ENCODE measurements at places on chromosomes 7 and 10. TPM values are rescaled to one million over a fixed set of nuclear protein-coding genes. Genes with fewer than 3 reads are reported as not detected.

The NUTM2E gene
- total RNA-seq = not detected

The FAM241B gene
- 10.9 TPM for total RNA-seq

The AUTS2 gene
- 4.0 TPM for total RNA-seq

The NPTX2 gene
- total RNA-seq = not detected

DNA sequence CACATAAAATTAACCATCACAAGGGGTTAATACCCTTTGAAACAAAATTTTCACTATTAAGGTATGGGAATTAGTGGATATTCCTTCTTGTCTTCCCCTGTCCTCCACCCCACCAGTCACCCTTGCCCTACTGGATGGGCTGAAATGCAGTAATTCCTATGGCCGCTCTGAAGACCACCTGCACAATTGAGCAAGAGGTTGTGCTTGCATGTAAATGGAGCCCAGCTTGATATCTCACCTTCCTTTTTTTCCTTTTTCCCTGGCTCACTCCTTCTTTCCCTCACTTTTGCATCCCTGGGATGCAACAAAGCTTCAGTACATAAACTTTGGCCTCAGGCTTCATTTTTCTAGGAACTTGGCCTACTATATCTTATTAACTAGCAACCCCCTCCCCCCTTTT lies 184.6 kb downstream of the SNX10 start:
- no peak for DNase-seq
- H3K4me1 ChIP-seq = no peaks in the 10 kb centered on the region
- no peaks in the 10 kb centered on the region for H3K36me3 ChIP-seq
- H3K27me3 ChIP-seq = peaks cover 11% of the 10 kb centered on the region
- H3K4me3 ChIP-seq = no peak overlapping the region
- no peak overlapping the region for H3K27ac ChIP-seq

DNA sequence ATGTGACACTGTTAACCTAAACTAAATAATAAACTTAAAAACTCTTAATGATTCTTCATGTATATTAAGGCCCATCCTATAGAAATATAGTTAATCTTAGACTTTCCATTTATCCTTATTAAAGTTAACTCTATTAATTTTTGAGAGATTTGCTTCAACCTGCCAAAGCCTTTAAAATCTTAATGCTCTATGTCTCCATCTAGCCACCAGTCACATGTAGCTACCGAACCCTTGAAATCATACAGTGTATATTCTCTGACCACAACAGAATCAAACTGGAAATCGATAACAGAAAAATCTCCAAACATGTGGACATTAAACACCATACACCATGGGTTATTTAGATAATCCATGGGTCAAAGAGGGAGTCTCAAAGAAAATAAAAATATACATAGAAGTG lies 51.9 kb downstream of the ASZ1 start:
- peaks cover 1% of the 10 kb centered on the region for H3K27me3 ChIP-seq
- no peak overlapping the region for H3K4me3 ChIP-seq
- no peak for DNase-seq
- H3K4me1 ChIP-seq = no peaks in the 10 kb centered on the region

- H3K36me3 ChIP-seq = no peaks in the 10 kb centered on the region
- H3K27me3 ChIP-seq = no peaks in the 10 kb centered on the region
- no peak for DNase-seq
- no peaks in the 10 kb centered on the region for H3K4me1 ChIP-seq
Observed at GRCh38 chr10:76138286-76138685, 706.9 kb downstream of the LRMDA start.

GRCh38 chr7:55515569-55516279 lies 56.6 kb downstream of the VOPP1 start:
- H3K36me3 ChIP-seq = peaks cover 51% of the 10 kb centered on the region
- peak; percentile 53 for DNase-seq
- H3K27ac ChIP-seq = peak overlapping the region; percentile 74
- peaks cover 82% of the 10 kb centered on the region for H3K4me1 ChIP-seq
- peak overlapping the region; percentile 18 for H3K4me3 ChIP-seq

- no peaks in the 10 kb centered on the region for H3K4me1 ChIP-seq
- no peak overlapping the region for H3K4me3 ChIP-seq
- H3K27me3 ChIP-seq = peaks cover 1% of the 10 kb centered on the region
- no peak for DNase-seq
- no peaks in the 10 kb centered on the region for H3K36me3 ChIP-seq
Observed at GRCh38 chr7:1200045-1200444, 32.6 kb upstream of the UNCX start.

GRCh38 chr10:96395931-96396877 lies 37.4 kb upstream of the OPALIN start:
- peak; percentile 74 for DNase-seq
- peaks cover 6% of the 10 kb centered on the region for H3K4me1 ChIP-seq
- peaks cover 17% of the 10 kb centered on the region for H3K27me3 ChIP-seq
- H3K4me3 ChIP-seq = no peak overlapping the region
- no peaks in the 10 kb centered on the region for H3K36me3 ChIP-seq

DNA sequence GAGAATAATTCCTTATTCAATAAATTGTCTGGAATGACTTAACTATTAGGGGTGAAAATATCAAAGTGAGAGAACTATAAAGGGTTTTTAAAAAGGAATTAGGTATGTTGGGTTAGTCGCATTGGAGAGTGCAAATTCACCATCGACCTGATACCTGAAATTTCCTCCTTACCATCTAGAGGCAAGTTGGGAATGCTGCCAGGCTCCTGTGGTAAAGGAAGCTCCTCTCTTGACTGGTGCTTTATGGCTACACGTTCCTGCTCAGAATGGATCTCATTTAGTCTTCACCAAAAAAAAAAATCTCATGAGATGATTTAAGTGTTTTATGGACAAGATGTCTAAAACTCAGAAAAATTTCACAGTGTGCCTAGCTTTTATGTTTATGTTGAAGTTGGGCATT lies 129.8 kb downstream of the EGFR start:
- H3K27ac ChIP-seq = no peak overlapping the region
- no peaks in the 10 kb centered on the region for H3K36me3 ChIP-seq
- H3K4me3 ChIP-seq = no peak overlapping the region
- peaks cover 10% of the 10 kb centered on the region for H3K27me3 ChIP-seq

- H3K36me3 ChIP-seq = no peaks in the 10 kb centered on the region
- DNase-seq = no peak
- H3K27me3 ChIP-seq = peaks cover 34% of the 10 kb centered on the region
- H3K4me3 ChIP-seq = no peak within 1 kb of the TSS
- H3K4me1 ChIP-seq = peaks cover 3% of the 10 kb centered on the region
Observed at GRCh38 chr10:48604991-48605508, at the start of gene ARHGAP22. Gene ARHGAP22, minus strand, starts transcription at chr10:48605073. Its CDS starts 277 bp downstream, at chr10:48604796.

DNA sequence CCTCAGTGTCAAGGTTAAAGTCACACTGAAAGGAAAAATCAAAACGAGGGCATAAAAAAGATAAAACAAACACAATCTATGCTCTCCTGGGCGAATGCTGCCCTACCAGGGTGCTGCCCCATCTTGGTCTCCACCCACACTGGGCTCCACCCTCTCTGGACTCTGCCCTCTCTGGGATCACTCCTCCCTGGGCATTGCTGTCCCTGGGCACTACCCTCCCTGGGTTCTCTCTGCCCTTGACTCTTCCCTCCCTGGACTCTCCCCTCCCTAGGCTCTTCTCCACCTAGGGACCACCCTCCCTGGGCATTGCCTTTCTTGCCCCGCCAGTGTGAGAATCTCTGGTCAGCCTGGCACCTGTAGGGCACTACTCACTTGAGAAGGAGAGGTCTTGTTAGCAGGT lies 8.6 kb downstream of the GDF2 start:
- H3K27ac ChIP-seq = no peak overlapping the region
- H3K36me3 ChIP-seq = no peaks in the 10 kb centered on the region
- H3K4me1 ChIP-seq = no peaks in the 10 kb centered on the region
- peaks cover 4% of the 10 kb centered on the region for H3K27me3 ChIP-seq
- no peak overlapping the region for H3K4me3 ChIP-seq

DNA sequence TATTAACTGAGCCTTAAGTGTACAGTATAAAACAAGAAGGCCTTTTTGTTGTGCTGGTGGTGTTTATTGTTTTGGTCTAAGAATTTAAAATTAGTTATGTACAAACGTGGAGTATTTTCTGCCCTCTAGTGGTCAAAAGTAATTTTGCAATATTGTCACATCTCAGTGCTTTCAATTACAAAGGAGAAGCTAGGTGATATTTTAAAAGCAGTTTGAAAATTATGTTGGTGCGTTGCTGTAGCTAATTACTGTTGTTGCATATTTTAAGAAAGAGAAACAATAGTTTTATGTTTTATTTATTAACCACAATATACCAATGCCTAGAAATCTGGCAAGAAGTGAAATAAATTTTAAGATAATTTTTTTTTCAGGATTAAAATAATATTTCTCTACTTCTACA lies 11.4 kb downstream of the NPVF start:
- no peaks in the 10 kb centered on the region for H3K36me3 ChIP-seq
- no peaks in the 10 kb centered on the region for H3K4me1 ChIP-seq
- DNase-seq = no peak
- H3K4me3 ChIP-seq = no peak overlapping the region
- peaks cover 19% of the 10 kb centered on the region for H3K27me3 ChIP-seq

GRCh38 chr7:87935384-87935706 lies 1.3 kb downstream of the ADAM22 start:
- H3K4me3 ChIP-seq = peak overlapping the region; percentile 81
- DNase-seq = no peak
- no peaks in the 10 kb centered on the region for H3K36me3 ChIP-seq
- H3K27ac ChIP-seq = no peak overlapping the region

GRCh38 chr7:105987046-105987445 lies 24.0 kb downstream of the CDHR3 start:
- H3K36me3 ChIP-seq = no peaks in the 10 kb centered on the region
- DNase-seq = no peak
- no peak overlapping the region for H3K4me3 ChIP-seq

DNA sequence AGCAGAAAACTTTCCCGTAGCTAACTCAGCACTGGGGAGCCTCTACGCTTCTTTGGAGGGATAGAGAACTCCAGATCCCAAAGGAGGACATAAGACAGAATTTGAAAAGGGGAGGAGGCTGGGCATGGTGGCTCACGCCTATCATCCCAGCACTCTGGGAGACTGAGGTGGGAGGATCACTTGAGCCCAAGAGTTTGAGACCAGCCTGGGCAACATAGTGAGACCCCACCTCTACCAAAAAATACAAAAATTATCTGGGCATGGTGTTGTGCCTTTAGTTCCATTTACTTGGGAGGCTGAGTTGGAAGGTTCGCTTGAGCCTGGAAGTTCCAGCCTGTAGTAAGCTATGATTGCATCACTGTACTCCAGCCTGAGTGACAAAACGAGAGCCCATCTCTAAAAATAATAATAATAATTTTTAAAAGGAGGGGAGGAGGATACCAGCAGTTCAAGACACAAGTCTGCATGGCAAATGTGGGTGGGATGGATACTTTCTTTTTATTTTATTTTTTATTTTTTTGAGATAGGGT lies 165.9 kb upstream of the SH2B2 start:
- DNase-seq = no peak
- peaks cover 10% of the 10 kb centered on the region for H3K36me3 ChIP-seq
- peaks cover 10% of the 10 kb centered on the region for H3K4me1 ChIP-seq
- no peaks in the 10 kb centered on the region for H3K27me3 ChIP-seq
- H3K4me3 ChIP-seq = no peak overlapping the region
- no peak overlapping the region for H3K27ac ChIP-seq

DNA sequence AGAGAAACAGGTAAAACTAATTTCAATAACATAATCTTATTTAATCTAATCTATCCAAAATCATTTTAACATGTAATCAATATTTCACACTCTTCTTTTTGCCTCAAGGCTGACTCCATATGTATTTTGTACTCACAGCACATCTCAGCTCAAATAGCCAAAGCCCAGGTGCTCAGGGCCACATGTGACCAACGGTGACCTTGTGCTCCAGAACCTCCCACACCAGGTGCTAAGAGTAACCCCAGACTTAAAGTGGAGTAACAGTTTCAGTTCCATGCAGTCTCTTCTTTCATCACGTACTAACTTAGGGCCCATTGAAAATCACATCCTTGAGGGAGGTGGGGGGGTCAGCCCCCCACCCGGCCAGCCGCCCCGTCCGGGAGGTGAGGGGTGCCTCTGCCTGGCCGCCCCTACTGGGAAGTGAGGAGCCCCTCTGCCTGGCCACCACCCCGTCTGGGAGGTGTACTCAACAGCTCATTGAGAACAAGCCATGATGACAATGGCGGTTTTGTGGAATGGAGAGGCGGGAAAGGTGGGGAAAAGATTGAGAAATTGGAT lies 47.3 kb downstream of the NCAPG2 start:
- H3K4me1 ChIP-seq = peaks cover 27% of the 10 kb centered on the region
- DNase-seq = no peak
- H3K4me3 ChIP-seq = no peak overlapping the region
- H3K27ac ChIP-seq = peak overlapping the region; percentile 44

DNA sequence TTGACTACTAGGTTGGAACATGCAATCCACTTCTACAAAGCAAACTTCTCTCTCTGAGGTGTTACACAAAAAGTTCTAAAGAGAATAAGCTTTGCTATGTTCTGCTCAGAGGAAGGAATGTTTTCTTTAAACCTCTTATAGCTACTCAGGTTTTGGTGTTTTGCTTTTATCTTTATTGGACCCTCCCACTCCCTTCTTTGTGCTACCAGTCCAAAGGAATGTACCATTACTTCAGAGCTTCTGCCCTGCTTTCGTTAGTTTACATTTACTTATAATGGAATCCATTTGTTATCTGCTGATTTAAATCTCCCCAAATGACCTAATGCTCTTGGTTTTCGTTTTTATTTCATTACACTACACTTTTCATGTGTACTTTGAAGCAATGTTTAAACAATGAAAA lies 154.9 kb downstream of the ATE1 start:
- DNase-seq = no peak
- peaks cover 18% of the 10 kb centered on the region for H3K36me3 ChIP-seq
- H3K4me3 ChIP-seq = no peak overlapping the region
- no peaks in the 10 kb centered on the region for H3K27me3 ChIP-seq
- no peaks in the 10 kb centered on the region for H3K4me1 ChIP-seq
